ENCODE measurements at places on chromosomes 5 and 9. TPM values are rescaled to one million over a fixed set of nuclear protein-coding genes. Genes with fewer than 3 reads are reported as not detected.

GRCh38 chr9:34570809-34571480 is 18.6 kb downstream of the CNTFR start:
- H3K4me3 ChIP-seq = no peak overlapping the region
- H3K27ac ChIP-seq = no peak overlapping the region
- peaks cover 2% of the 10 kb centered on the region for H3K27me3 ChIP-seq
- H3K4me1 ChIP-seq = no peaks in the 10 kb centered on the region
- no peak for DNase-seq
- H3K36me3 ChIP-seq = no peaks in the 10 kb centered on the region

DNA sequence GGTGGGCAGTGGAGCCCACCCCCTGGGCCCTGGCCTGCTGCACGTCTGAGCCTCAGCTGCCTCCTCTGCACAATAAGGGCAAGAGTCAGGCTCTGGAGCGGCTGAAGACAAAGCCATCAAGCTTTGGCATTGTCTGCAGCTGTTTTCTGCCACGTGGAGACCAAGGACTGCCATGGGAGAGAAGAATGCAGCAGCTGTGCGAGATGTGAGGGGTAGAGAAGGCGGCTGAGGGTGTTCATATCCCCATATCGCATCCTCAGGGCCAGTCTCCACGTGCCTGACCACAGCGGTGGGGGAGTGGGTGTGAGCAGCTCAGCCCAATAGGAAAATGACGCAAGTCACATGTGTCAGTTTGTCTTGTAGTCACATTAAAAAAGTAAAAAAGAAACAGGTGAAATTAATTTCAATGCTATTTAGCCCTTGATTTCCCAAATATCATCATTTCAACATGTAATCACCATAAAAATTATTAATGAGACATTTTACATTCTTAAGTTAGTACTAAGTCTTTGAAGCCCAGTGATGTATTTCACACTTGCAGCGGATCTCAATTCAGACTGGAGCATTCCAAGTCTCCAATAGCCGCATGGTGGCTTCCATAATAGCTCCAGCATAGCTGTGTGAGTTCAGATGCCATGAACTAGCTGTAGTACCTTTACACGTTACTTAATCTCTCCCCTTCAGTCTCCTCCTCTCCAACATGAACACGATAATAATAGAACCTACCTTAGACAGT is 6.6 kb downstream of the C1QTNF2 start:
- H3K27me3 ChIP-seq = no peaks in the 10 kb centered on the region
- H3K4me1 ChIP-seq = peaks cover 18% of the 10 kb centered on the region
- H3K27ac ChIP-seq = peak overlapping the region; percentile 5
- no peaks in the 10 kb centered on the region for H3K36me3 ChIP-seq
- no peak overlapping the region for H3K4me3 ChIP-seq
- no peak for DNase-seq

GRCh38 chr5:85784746-85785145 is 833.0 kb upstream of the COX7C start:
- no peak overlapping the region for H3K4me3 ChIP-seq
- H3K27ac ChIP-seq = no peak overlapping the region
- DNase-seq = no peak
- no peaks in the 10 kb centered on the region for H3K4me1 ChIP-seq
- H3K36me3 ChIP-seq = no peaks in the 10 kb centered on the region

TMEM252 gene
- total RNA-seq = not detected

DNA sequence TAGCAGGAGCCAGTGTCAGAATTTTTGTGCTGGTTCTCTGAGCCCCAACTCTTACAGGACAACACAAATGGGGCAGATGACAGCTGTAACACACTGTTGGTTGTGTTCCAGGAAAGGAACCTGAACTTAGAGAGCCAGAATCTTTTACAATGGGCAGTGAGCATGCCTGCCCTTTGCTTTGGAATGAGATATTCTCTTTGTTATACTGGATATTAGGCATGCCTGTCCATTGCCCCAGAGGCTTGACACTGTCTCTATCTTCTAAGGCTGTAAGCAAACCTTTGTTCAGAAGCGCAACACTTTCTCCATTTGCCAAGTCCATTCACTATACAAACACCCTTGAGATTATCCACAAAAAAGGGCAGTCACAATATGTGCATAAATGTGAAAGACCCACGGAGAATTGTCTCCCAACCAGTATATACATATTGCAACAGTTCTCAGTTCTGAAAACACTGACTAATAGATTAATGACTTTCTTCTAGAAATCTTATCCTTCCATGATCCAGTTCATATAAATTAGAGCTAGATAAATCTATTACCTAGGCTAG is 26.3 kb upstream of the CEP120 start:
- DNase-seq = no peak
- H3K27me3 ChIP-seq = no peaks in the 10 kb centered on the region
- H3K4me1 ChIP-seq = no peaks in the 10 kb centered on the region
- H3K27ac ChIP-seq = no peak overlapping the region
- H3K4me3 ChIP-seq = no peak overlapping the region

RNF20 gene
- 38.3 TPM for total RNA-seq

GDNF gene
- total RNA-seq = 0.20 TPM

- no peak for DNase-seq
- H3K4me3 ChIP-seq = no peak overlapping the region
- no peaks in the 10 kb centered on the region for H3K36me3 ChIP-seq
- H3K4me1 ChIP-seq = no peaks in the 10 kb centered on the region
Observed at GRCh38 chr9:4786599-4786998, 6.1 kb upstream of the RCL1 start.

- no peak overlapping the region for H3K27ac ChIP-seq
- H3K4me1 ChIP-seq = no peaks in the 10 kb centered on the region
- no peak for DNase-seq
Observed at GRCh38 chr5:60505373-60506171, 194.4 kb downstream of the DEPDC1B start.

- no peaks in the 10 kb centered on the region for H3K4me1 ChIP-seq
- no peak overlapping the region for H3K27ac ChIP-seq
- H3K4me3 ChIP-seq = no peak overlapping the region
- no peaks in the 10 kb centered on the region for H3K27me3 ChIP-seq
Observed at GRCh38 chr9:28471261-28471660, 898.0 kb upstream of the C9orf72 start.

GRCh38 chr5:129043894-129044293 is 50.7 kb upstream of the ISOC1 start:
- no peak overlapping the region for H3K27ac ChIP-seq
- no peak for DNase-seq
- no peaks in the 10 kb centered on the region for H3K4me1 ChIP-seq
- H3K36me3 ChIP-seq = no peaks in the 10 kb centered on the region

DNA sequence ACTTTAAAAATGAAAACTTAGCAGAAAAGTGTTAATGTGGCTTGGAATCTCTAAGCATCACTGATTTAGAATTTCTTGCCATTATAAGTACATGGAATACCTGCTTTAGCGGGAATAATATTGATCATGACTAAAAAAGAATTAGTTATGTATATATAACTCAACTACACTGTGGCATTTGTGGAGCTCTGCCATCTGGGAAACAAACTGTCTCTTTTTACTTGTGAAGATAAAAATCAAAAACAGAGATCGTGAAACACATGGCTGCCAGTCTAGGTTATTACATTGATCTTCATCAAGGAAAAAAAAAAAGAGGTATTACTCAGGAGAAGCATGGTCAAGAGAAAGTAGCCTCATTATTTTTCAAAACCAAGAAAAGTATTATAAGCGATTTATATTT is 287.4 kb downstream of the HTR1A start:
- no peak for DNase-seq
- H3K4me3 ChIP-seq = no peak overlapping the region
- no peaks in the 10 kb centered on the region for H3K27me3 ChIP-seq
- H3K36me3 ChIP-seq = no peaks in the 10 kb centered on the region
- no peak overlapping the region for H3K27ac ChIP-seq
- no peaks in the 10 kb centered on the region for H3K4me1 ChIP-seq

DNA sequence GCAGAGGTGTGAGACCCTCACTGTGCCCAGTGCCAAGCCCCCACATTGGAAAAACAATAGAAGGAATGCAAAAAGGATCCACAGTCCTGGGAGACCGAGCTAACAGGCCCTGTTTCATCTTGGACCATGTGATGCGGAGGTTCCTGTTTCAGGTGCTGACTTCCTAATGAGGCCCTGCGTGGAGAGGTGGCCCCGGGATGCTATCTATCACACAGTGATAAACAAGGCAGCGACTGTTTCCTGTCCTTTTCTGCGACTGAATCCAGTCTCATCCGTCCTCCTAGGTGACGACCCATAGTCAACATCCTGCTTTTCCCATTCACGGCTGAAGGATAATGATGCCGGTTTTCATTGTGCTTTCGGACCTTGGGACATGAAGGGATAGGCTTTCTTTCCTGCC is 56.4 kb upstream of the BOD1 start:
- peaks cover 6% of the 10 kb centered on the region for H3K4me1 ChIP-seq
- no peaks in the 10 kb centered on the region for H3K36me3 ChIP-seq
- no peak overlapping the region for H3K27ac ChIP-seq

DNA sequence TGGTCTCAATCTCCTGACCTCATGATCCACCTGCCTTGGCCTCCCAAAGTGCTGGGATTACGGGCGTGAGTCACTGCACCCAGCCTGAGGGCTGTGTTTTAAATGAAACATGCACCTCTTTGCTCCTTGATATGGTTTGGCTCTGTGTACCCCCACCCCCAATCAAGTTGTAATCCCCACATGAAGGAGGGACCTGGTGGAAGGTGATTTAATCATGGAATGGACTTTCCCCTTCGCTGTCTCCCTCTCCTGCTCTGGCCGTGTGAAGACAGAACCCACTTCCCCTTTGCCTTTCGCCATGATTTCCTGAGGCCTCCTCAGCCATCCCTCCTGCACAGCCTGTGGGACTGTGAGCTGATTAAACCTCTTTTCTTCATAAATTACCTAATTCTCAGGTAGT is 12.5 kb upstream of the NOTCH1 start:
- H3K27ac ChIP-seq = peak overlapping the region; percentile 80
- H3K4me3 ChIP-seq = no peak overlapping the region

- H3K4me1 ChIP-seq = peaks cover 16% of the 10 kb centered on the region
- H3K27ac ChIP-seq = no peak overlapping the region
- no peaks in the 10 kb centered on the region for H3K36me3 ChIP-seq
Observed at GRCh38 chr5:66138637-66139317, 5.3 kb upstream of the SREK1 start.

- H3K4me3 ChIP-seq = no peak overlapping the region
- no peak overlapping the region for H3K27ac ChIP-seq
- H3K27me3 ChIP-seq = no peaks in the 10 kb centered on the region
- no peaks in the 10 kb centered on the region for H3K36me3 ChIP-seq
Observed at GRCh38 chr5:76583163-76584047, 39.8 kb downstream of the F2RL2 start.
